CD4-positive, alpha-beta T cell treated with Interleukin-12 subunit alpha and Interleukin-12 subunit beta, for 1 hour (primary cell): ENCODE measurements at places on chromosomes 16 and 17.

GRCh38 chr17:59439741-59440211 is 108.3 kb downstream of the YPEL2 start:
- DNase-seq: no peak

DNA sequence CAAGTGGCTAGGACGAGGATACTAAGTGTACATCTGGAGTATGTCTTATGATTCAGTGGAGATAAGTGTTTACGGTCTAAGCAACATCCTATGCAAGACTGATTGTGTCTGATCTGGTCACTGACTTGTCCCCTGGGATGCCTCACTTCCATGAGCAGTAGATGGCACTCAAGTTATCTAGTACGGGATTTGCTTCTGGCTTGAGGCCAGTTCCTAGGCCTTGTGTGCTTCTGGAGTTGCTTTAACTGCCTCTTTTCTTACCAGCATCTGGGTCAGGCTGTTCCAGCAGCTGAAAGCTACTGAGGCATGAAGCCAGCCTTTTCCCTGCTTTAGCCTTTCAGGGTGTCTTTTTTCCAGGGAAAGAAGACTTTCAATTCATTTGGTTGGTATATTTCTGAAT is 23.0 kb downstream of the SUPT6H start:
- no peak for DNase-seq

DNA sequence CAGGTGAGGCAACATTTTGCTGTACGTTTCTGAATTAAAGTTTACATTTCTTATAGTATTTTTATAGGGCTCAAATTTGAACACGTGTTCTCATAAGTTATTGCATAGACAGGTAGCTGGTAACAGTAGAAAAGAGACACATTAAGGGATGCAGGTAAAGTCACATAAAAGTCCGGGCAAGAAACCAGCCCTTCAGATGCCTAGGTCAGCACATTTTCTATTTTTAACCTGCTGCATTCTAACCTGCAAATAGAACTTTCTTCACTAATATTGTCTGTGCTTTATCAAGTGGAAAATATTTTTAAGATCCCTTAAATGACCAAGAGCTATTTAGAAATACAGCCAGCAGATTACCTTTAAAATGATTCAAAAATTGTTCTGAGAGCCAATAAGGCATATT is 307.4 kb upstream of the AXIN2 start:
- no peak for DNase-seq

DNA sequence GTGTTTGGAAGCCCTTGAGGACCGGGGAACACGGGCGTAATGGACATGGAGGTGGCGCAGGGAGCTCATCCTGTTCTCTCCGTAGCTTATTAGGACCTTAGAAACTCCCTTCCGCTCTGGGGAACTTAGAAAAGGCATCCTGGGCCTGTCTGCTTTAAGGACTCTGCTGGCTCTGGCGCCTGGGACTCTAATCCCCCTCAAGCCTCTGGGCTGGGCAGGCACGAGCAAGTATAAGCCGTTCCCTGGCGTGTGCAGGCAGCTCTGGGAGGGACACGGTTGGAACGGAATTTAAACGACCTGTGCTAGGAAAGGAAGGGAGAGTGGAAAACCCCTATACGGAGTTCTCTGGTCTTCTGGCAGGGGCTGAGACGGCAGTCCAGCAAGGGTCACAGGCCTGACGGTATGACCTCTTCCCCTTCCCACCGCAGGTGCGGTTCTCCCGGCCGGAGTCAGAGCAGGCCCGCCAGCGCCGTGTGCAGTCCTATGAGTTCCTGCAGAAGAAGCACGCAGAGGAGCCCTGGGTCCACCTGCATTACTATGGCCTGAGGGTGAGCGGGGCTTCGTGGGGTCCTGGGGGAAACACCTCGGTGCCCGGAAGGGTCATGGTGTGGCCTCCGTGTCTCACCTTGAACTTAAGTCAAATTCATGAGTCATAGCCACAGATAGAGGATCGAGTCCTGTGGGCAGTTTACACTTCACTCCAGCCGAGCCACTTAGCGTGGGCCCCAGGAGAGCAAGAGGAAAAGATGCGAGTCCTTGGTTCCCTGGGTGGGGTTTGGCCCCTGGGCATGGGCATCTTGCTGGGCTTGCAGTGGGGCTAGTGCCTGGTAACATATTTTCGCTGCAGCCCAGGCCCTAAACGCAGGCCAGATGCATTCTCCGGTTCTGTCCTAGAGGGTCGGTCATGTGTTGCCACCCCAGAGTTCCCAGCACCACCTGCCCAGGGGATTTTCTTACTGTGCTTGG is 17.7 kb downstream of the POLR3E start:
- DNase-seq: no peak

GRCh38 chr16:75471723-75472633 is 7.5 kb upstream of the TMEM170A start:
- peak; percentile 60 for DNase-seq

GRCh38 chr16:54554581-54554980 is 268.0 kb upstream of the IRX3 start:
- no peak for DNase-seq

GRCh38 chr16:80720804-80721371 is 83.5 kb downstream of the CDYL2 start:
- no peak for DNase-seq

- DNase-seq: no peak
These were observed 716 bp downstream of the TMEM94 start for GRCh38 chr17:75457047-75457654.

GRCh38 chr17:16322636-16323035 is 30.6 kb downstream of the CENPV start:
- DNase-seq: no peak

GRCh38 chr16:24279982-24280515 is 23.9 kb downstream of the CACNG3 start:
- no peak for DNase-seq

GRCh38 chr16:16857012-16857411 is 478.1 kb downstream of the NPIPA7 start:
- no peak for DNase-seq

GRCh38 chr16:86306811-86307513 is 203.4 kb upstream of the FOXF1 start:
- no peak for DNase-seq

DNA sequence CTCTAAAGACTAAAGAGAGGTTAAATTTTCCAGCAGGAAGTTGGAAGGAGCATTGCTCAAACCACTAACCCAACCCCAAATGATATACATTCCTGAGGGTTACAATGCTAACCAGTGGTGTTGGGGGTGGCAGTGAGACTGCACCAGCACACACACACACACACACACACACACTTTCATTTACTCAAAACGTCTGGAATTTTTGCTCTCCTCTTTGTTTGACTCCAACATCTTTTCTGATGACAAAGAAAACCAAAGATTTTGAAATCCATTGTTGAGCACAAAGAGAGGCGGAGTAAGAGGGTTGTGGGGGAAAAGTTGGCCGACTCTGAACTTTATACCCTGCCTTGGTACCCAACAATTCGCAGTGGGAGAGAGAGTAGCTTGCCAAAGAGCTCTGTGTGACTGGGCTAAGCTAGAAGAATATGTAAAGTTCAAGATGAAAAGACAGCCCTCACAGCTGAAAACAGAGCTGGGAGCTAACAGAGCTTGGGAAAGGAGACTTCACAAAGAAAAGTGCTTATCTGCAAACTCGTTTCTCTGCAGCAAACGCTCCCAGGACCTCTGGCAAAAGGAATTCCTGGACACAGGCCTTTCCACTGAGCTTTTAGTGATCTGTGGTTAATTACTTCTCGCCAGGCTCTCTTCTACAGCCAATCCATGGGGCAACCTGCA is 426.0 kb upstream of the CDH11 start:
- no peak for DNase-seq

GRCh38 chr16:82639263-82639662 is 12.5 kb downstream of the CDH13 start:
- DNase-seq: no peak

DNA sequence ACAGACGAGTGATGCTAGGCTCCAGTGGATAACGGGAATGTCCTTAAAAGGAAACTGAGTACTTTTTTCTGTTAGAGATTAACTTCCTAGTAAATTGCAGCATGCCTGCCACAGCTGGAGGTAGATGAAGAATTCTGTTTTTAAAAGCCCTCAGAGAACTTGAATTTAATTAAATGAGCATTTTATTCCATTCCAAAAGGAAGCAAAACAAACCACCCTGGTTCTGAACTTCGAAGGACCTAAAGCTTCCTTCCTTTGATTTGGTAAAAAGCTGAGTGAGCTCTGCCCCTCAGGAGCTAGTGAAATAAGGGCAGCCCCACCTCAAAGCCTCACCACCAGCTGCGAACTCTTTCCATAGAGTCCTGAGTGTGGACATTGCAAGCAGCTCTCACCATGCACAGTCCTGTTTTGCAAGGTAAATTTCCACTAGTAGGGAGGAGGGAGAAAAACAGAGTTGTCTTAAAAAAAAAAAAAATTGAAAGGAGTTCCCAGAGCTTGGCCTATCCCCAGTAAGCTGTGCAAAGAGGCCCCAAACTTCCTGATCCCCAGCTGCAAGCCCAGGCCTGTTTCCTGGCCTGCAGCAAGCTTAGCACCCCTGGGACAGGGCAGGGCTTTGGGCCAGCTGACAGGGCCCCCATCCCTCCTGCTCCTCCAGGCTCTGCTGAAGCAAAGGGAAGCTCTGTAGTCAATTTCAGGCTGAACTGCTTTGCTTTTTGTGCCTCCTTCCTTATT is 11.2 kb downstream of the CHD9NB start:
- no peak for DNase-seq

GRCh38 chr17:2904135-2904534 is 107.9 kb downstream of the RAP1GAP2 start:
- no peak for DNase-seq

GRCh38 chr17:3712811-3713463 is 10.8 kb upstream of the HASPIN start:
- peak; percentile 25 for DNase-seq

DNA sequence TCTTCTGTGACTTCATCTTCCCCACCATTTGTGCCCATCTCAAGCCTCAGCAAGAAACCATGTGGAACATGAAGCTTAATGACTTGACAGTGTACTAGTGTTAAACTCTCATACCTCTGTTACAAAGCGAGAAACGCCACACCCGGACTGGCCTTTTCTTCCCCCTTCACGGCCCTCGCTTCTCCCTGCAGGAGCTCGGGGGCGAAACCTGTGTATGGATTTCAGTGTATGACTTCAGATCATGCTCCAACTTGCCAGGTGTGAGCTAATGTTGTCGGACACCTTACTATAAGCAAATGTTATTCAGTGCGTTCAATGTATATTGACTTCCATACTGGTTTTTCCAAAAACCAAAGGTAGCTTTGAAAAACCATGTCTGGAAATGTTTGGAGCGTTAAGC is 20.1 kb upstream of the SLC5A11 start:
- no peak for DNase-seq

GRCh38 chr17:17516941-17517720 is 20.9 kb upstream of the RASD1 start:
- DNase-seq: no peak

DNA sequence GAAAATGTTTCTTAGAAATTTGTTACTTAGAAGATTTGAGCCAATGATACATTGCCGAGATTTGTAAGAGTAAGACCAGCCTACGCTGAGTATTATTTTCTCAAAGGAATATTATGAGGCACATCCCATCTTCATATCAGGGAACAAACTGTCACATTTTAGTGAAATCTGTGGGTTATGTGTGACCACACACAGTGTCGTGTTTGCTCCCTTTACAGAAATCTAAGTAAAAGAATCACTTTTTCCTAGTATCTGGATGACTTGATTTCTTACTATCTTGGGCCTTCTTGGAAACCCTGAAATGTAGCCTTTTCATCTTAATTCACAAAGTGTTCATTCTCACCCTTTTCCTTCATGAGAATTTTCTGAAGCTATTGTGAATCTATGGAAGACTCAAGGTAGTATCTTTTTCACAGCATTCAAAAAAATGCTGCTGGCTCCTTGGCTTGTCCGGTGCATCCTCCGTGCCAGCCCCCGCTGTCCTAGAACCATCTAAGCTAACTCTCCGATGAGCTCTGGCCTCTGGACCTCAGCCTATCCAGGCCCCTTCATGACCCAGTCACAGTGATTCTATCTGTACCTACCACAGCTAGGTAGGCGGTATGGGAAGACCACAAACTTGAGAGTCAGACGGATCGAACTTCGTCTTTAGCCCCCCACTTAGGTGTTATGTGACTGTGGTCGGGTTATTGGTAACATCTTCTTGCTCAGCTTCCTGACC is 524.3 kb downstream of the MAF start:
- no peak for DNase-seq

DNA sequence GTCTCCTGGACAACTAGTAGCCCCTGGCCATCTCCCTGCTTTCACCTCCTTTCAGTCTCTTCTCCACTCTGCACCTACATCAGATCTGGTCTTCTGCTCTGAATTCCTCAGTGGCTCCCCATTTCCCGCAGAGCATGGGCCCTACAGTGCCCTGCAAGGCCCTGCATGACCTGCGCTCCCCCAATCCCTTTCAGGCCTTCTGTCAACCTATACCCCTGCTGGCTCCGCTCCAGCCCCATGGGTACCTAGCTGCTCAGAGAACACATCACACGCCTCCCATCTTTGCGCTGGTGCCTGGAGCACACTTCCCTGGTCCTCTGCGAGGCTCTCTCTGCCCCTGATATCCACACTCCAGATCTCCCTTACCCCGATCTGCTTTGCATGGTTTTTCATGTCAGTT is 145.2 kb downstream of the KATNIP start:
- DNase-seq: no peak

- no peak for DNase-seq
These were observed 6.6 kb downstream of the CAPN15 start for GRCh38 chr16:534135-534534.

DNA sequence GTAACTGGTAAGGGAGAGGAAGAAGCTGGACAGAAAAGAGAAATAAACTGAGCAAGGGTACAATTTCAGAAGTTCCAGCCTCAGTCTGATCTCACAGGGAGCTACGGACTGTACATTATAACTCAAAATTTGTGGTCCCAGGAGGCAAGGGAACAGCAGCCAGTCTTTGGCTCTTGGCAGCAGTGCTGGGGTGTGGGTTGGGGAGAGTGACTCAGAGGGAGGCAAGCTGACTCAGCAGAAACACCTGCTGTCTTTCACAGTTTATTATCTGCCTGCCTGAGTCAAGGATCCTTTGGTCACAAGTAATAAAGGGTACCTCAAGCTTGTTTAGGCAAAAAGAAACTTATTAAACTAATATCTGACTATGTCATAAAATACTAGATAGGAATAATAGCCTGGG is 73.5 kb upstream of the KIF2B start:
- DNase-seq: no peak

DNA sequence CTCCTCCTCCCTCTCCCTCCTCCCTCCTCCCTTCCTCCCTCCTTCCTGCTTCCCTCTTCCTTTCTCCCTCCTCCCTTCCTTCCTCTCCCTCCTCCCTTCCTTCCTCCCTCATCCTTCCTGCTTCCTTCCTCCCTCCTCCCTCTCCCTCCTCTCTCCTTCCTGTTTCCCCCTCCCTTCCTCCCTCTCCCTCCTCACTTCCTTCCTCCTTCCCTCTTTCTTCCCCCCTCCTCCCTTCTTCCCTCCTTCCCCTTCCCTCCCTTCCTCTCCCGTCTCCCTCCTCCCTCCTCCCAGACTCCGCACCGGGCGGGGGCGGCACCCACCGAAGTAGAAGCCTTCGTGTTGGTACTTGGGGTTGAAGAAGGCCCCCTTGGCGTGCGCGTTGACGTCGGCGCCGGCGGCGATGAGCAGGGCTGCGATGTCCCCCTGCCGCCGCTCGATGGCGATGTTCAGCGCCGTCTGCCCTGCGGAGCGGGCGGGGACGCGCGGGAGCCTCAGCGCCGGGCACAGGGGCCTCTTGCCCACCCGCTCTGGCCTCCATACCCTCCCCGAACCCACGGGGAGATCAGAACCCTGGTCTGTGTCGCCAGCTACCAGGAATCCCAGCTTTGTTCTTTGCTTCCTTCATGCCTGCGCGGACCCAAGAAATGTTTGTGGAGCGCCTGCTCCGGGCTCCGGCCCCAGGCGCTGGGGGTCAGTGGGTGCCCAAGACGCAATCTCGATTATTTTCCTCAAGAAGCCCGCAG is 22.2 kb downstream of the TRPV3 start:
- peak; percentile 55 for DNase-seq
